ENCODE measurements at places on chromosomes 1 and 21.
A peak's percentile ranks its signal among the peaks of the same experiment; 100 is the strongest.

DNA sequence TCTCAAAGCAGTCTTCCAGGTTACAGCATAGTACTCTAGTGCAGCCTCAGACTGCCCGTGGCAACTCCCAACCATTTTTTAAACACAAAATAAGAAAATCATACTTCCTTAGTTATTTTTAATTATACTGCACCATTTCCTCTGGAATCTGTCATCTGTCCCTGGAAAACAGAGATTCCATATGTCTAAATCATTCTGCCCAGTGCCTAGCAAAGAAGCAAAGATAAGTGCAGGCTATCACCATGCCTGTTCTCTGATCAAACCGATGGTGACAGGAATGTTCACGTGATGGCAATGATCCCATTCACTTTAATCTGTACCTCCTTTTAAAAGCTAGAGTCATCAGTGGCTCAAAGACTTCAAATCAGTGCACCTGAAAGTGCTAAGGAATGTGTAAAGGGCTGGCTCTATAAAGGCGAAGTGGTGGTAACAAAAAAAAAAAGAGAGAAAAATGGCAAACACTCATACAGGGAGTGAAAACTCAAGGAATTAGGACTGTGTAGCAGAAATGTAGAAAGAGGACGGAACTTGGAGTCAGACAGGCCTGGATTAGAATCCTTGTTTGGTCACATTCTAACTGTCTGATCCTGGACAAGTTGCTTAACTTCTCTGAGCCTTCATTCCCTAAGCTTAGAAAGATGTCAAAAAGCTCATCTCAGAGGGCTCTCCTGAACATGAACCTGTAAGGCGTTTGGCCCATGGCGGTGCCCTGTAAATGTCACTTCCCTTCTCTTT is 9.9 kb upstream of the CCN1 start:
- no peak for DNase-seq

DNA sequence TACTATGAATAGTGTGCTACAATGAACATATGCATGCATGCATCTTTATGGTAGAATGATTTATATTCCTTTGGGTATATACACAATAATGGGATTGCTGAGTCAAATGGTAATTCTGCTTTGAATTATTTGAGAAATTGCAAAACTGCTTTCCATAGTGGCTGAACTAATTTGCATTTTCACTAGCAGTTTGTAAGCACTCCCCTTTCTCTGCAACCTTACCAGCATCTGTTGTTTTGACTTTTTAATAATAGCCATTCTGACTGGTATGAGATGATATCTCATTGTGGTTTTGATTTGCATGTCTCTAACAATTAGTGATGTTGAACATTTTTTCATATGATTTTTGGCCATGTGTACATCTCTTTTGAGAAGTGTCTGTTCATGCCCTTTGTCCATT is 24.0 kb upstream of the DIRAS3 start:
- DNase-seq, result no peak

DNA sequence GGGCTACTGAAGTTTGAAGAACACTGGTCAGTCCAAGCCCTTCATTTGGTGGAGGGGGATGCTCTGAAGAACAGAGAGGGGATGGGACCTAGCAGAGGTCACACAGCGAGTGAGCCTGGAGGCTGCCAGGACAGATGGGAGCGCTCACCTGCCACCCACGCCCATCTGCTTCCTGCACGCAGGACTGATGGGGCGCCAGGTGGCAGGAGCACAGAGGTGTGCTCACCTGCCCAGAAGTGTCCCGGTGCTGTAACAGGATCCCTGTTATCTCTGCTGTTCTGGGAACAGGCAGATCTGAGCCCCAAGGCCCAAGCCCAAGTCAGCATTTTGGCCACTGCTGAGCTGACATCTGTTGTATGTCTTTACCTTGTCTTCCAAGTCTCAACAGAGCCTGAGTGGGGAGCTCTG is 40.5 kb downstream of the EPHB2 start:
- no peak for DNase-seq

- DNase-seq, result no peak
These were observed 93.9 kb downstream of the ADAMTS1 start for GRCh38 chr21:26751305-26751704.

DNA sequence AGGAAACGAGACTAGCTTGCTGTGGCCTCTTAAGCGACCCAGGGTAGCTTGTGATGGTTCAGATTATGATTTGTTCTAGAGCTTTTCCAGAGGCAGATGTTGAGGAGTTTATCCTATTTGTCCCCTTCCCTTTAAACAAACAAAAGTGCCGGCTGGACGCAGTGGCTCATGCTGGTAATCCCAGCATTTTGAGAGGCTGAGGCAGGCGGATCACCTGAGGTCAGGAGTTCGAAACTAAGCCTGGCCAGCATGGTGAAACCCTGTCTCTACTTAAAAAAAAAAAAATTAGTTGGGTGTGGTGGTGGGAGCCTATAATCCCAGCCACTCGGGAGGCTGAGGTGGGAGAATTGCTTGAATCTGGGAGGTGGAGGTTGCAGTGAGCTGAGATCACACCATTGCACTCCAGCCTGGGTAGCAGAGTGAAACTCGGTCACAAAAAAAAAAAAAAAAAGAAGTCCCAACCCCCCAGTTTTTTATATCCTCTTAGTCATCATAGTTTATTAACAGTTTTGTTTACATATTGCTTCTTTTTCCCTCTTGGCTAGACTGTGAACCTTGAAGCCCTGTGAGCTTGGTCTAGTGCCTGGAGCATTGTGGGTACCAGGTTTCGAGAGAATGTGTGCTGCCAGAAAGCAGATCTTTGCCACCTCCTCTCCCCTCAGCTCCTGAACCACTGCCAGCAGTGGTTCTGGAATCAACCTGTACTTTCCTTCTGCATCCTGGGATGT is 29.8 kb downstream of the MAPKAPK2 start:
- peak; percentile 49 for DNase-seq

- no peak for DNase-seq
These were observed 487.3 kb upstream of the ADAMTS5 start for GRCh38 chr21:27454234-27454633.

- no peak for DNase-seq
These were observed 198.3 kb downstream of the CYYR1 start for GRCh38 chr21:26374817-26375216.

GRCh38 chr1:183273300-183273699 is 87.2 kb downstream of the LAMC2 start:
- DNase-seq, result no peak

DNA sequence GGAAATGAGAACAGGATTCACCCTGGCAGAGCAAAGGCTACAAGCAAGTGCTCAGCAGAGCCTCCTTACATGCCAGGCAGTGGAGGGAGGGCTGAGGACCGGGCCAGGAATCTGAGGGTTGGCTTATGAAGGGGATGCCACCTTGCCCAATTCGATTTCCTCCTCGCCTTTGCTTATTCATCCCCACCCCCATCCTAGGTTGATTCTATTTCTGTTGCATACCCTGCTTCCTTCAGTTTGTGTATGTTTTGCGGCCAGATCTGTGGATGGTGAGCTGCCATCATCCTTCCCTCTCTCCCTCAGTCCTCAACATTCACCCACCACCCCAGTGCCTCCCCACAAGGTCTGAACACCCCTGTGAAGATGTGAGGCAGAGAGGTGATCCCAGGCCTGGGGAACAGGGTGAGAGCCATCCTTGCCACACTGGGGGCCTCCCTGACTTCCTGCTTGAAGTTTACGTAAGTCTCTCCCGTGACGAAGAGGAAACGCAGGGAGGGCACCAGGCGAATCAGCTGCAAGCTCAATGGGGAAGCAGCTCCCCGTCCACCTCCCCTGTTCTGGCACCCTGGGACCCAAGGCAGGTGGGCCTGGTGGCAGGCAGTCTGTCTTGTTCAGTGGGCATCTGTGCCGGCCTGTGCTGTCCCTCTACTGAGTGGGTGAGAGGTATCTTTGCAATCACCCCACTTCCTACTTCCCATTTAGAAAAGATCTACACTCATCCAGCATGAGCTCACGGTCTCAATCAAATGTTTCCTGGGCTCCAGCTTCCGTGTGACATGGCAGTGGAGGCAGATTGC is 50.6 kb upstream of the CNTN2 start:
- no peak for DNase-seq

- DNase-seq, result no peak
These were observed 34.9 kb upstream of the PPP1R15B start for GRCh38 chr1:204446413-204447111.

GRCh38 chr1:215526147-215526845 is 40.8 kb upstream of the KCTD3 start:
- DNase-seq, result no peak

DNA sequence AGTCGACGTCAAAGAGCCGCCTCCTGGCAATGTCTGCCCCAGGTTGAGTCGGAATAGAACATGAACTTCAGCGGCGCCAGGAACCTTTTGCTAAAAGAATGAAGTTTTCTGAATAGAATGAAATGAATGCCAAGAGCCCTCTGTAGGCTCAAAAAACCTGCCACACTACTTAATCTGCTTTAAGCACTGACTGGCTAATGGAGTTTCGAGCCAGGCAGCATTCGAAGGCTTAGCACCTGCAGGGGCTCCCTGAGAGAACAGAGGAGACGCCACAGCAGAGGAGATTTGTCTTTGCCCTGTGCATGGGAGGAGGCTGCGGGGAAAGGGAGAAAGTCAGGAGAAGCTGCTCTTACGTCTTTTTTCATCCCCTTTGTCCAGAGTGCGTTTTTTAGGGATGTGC is 641.7 kb downstream of the AJAP1 start:
- DNase-seq, result no peak

Data from stromal cell of bone marrow (primary cell).